C1 segment of cervical spinal cord (tissue), 14 donors: ENCODE measurements at places on chromosomes 11 and 22.

DNA sequence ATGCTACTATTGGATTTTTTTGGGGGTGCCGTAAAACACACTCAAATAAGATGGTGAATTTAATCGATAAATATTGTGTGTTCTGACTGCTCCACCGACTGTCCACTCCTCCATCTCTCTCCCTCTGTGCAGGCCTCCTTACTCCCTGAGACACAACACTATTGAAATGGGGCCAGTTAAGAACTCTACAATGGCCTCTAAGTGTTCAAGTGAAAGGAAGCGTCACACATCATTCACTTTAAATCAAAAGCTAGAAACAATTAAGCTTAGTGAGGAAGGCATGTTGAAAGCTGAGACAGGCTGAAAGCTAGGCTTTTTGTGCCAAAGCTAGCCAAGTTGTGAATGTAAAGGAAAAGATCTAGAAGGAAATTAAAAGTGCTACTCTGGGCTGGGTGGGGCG, 156.7 kb downstream of the CTTN start:
- DNase-seq: no peak

DNA sequence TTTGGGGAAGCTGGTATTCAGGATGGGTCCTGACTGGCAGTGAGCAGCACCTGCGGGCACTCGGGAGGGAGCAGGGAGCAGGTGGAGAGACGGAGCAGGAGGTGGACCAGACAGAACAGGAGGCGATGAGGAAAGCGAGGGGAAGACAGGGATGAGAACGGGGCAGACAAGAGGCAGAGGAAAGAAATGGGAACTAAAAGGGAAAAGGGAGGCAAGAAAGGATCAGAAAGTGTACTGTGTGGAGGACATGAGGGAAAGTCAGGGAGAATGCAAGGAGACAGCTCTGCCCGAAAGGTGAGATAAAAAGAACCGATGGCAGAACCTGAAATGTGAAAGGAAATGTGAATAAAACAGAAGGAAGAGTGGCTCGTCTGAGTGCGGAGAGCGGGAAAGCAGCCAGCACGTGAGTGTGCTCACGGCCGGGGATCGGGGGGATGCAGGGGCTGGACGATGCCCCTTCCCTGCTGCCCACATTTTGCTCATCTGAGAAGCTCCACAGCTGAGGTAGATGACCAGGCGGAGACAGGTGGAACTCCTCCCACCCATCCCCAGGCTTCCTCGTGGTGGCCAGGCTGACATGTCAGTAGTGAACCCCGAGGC, 494.4 kb upstream of the B3GAT1 start:
- no peak for DNase-seq

GRCh38 chr11:129785383-129786111, 30.1 kb upstream of the TMEM45B start:
- no peak for DNase-seq

GRCh38 chr11:124640666-124641065, 18.0 kb downstream of the TBRG1 start:
- DNase-seq: no peak

DNA sequence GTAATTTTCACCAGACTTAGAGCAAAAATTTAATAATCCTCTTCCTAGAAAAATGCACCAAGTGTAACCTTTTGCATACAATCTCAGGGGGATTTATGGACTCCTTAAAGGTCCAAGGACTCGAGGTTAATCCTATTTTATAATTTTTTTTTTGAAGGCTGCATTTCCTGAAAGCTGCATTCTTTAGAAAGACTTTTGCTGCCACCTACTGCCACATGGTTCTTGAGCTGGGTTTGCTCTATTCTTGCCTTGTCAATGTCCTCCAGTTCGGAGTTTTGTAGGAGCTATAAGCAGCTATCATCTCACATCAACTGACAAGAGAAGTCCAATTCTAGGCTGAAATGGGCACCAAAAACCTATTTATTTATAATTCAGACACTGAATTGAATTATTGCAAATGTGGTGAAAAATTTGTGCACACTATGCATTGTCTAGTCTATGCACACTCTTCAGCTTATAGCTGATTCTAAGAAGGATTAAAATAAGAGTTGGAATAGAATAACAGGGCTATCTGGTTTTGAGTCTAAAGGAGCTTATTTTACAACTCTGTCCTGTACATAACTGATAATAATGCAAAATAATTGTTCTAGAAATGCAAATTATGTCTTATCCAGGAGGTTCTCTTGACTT, 31.3 kb downstream of the TRAF6 start:
- DNase-seq: no peak

GRCh38 chr22:27775087-27775698, 26.4 kb downstream of the MN1 start:
- DNase-seq: no peak

- DNase-seq: no peak
Measured at GRCh38 chr11:71580057-71581003, 2.3 kb downstream of the KRTAP5-11 start.

- DNase-seq: no peak
Measured at GRCh38 chr22:20186183-20186870, 35.5 kb upstream of the CCDC188 start.
